Fibroblast of skin of scalp (primary cell): ENCODE measurements at places on chromosomes 2 and 18.

- peak; percentile 6 for DNase-seq
Observed at GRCh38 chr2:73952499-73953446, 26.1 kb downstream of the DGUOK start.

DNA sequence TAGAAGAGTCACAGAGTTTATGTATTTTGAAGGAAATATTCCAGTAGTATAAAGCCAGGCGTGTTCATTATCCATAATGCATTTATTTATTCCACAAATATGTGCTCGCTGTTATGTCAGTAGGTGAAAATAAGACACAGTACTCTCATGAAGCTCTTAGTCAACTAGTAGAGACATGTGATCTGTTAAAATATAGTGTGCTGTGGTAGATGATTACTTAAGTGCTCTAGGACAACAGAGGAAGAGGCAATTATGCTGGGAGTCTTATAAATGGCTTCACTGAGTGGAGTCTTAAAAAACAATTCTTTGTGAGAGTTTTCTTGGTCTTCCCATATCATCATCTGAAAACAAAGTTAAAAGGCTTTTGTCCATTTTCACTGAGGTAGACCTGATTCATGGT, 457.3 kb downstream of the XIRP2 start:
- no peak for DNase-seq

GRCh38 chr2:54030806-54031205, 60.0 kb upstream of the PSME4 start:
- DNase-seq, result no peak

DNA sequence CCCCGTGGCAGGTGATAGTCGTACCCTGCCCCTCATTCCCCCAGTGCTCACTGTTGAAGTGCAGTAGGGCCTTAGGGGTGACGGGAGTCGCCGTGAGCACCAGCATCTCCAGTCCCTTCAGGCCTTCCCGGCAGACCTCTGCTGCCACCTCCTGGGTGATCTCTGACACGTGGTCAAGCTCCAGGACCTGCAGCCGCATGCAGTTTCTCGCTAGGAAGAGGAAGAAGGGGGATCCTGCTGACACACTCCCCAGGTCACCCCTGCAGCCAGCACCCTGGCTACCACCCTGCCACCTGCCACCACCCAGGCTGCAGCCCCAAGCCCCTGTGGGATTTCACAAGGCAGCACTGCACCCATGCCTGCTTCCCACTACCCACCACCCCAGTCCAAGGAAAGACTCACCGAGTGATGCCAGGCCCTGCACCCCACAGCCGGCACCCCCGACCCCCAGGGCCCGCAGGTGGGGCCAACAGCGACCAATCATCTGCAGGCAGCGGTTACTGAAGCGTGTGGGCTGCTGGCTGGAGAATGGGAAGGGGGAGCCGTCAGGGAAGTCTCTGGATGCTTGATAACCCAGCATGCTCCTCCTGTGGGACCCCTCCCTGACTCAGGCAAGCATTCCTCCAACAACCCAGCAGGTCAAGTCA, 23.8 kb downstream of the FBXO41 start:
- DNase-seq, result peak; percentile 32

- peak; percentile 43 for DNase-seq
Observed at GRCh38 chr2:182018218-182018617, 32.6 kb downstream of the PPP1R1C start.

DNA sequence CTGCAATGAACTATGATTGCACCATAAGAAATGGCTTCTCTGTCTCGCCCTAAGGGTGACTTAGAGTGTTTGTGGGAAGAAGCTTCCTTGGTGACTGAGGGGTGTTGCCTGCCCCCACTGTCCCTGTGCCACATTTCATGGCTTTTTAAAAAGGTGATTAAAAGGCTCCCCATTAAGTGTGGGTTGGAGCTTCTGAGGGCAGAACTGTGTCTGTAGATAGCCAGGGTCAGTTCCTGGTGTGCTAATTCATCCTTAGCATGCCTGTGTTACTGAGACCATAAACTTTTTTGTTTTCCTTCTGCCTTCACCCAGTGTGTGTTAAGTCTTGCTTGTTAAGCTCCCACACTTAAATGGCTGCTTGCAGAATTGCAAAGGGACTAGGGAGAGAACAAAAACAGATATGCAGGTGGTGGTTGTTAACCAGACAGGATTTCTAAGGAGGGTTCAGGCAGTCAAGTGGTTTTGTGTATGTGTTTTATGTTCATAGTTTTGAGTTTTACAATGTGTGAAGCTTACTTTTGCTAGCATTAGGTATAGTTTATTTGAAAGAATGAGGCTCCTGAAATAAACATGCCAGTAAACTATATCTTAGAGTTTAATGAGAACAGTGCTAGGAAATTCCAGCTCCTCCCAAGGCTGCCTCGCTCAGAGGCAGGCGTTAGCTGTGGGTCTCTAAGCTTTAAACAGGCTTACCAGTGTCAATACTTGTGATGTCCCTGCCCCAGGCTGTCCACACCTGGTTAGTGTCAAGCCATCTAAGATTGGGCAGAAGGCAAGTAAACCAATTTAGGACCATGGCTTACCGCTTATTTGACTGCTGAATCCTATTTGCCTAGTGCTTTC, 14.5 kb downstream of the CERS6 start:
- DNase-seq, result no peak

GRCh38 chr2:196696423-196697079, 57.0 kb downstream of the CCDC150 start:
- DNase-seq, result peak; percentile 36
